ENCODE measurements at places on chromosomes 2 and 18.

DNA sequence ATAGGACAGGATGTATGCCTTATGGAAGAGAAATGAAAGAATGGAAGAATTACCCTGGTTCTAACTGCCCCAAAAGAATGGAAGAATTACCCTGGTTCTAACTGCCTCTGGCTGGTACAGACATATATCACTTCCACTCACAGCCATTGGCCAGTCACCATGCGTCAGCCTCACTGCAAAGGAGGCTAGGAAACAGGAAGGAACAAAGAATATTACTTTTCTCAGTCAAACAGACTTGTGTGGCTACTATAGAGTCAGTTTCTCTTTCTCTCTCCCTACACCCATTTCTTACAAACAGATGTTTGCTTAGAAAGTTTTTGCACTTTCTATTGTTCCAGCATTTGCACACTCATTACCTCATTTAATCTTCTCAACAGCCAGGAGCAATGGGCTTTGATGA is 1111.1 kb upstream of the KLHL29 start:
- DNase-seq, result no peak

GRCh38 chr2:237931205-237931721 is 35.6 kb upstream of the UBE2F start:
- no peak for DNase-seq

GRCh38 chr2:178473931-178474330 is 4.5 kb downstream of the FKBP7 start:
- no peak for DNase-seq

DNA sequence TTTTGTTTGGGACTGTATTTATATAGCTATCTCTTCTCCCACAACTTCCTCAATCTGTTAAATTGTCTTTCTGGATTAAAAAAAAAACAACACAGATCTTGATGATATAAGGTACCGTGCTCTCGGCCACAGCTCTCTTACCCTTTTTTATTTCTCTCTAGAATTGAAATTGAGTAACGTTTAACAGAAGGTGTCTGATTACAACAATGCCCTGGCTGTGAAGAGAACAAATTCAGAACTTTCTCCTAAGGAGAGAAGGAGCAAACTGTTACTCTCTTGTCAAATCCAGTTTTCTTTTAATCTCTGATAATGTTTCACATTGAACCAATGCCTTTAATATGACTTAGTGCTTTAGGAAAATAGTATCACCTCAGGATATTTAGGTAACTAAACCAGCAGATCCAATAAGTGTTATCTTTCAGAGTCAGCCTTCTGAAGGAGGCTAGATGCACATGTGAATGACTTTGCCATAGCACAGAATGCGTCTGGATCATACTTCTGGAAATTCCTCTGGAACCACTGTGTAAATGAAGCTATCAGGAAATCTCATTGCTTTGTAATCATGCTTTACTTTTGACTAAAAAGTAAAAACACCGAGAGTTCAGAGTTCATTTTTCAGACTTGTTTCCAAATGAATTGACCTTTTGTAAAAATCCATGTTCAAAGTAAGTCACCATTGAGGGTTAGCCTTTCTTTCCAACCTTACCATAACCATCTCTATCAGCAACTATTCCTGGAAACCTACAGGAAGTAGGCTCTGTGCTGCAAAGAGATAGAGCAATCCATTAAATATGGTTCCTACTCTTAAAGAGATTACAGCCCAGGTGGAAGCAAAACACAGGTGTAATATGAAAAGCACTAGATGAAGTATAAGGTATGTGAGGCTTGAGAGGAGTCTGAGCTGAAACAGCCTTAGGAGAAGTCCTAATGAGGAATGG is 147.0 kb upstream of the OSR1 start:
- DNase-seq, result no peak

GRCh38 chr2:236745420-236746210 is 176.0 kb downstream of the ACKR3 start:
- no peak for DNase-seq

DNA sequence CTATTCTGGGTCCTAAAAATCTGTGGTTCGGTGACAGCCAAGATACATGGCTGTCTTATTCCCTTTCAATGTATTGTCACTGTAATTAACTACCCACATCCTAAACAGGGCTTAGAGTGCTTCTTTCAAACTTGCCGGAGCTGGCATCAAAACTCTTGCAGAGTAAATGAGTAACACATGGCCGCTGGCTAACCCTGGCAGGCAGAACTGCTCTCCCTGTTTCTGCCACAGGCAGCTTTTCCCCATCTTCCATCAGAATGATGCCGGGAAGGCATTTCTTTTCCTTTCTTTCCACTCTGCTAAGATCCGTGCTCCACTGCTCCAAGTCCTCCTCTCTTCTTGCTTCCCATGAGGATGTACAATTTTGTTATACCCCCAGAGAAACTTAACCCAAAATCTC is 54.8 kb upstream of the PTPRM start:
- no peak for DNase-seq
